Stimulated activated CD8-positive, alpha-beta memory T cell treated with anti-CD3 and anti-CD28 coated beads, Interleukin-12 subunit alpha, Interleukin-12 subunit beta, amount 100 ng/mL, for 4 hours (primary cell): ENCODE measurements at places on chromosomes 16 and 17.

DNA sequence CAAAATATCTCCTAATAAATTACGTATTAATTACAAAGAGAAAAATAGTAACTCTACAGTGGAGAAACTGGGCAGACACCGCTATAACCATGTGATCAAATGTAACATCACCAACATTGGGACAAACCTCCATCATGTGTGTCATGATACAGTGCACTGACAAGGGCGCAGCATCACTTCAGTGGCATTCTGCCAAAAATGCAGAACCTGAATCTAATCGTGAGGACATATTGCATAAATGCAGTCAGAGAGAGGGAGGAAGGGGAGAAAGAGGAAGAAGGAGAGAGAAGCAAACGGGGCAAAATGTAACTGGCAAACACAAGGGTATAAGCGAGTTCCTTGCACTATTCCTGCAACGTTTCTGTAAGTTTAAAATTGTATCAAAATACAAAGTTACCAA, 74.2 kb upstream of the MARCHF10 start:
- no peak for DNase-seq

- DNase-seq, result no peak
Observed at GRCh38 chr16:24344784-24345183, 88.6 kb downstream of the CACNG3 start.

DNA sequence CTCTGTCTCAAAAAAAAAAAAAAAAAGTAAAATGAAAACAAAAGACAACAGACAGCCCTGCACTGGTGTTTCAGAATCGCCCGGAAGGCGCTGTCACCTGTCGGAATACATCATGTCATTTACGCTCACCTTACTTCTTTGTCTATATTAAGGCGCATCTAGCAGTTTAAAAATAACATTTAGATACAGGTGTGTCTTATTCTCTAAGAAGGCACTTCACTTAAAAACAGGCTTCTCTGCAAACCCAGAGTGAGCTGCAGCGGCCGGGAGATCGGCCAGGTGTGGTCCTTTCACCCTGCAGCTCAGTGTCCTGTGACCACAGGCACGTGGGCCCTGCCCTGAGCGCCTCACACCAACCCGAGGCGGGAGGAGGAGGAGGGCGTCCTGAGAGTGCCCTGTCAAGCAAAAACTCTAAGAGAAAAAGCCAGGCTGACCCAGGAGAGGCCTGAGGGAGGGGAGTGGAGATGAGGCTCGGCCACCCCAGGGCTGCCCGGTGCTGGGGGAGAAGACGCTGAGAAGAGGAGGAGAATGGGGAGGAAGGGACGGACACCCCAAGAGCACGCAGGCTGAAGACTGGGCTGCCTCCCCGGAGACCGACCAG, 3.3 kb upstream of the LMF1 start:
- no peak for DNase-seq

DNA sequence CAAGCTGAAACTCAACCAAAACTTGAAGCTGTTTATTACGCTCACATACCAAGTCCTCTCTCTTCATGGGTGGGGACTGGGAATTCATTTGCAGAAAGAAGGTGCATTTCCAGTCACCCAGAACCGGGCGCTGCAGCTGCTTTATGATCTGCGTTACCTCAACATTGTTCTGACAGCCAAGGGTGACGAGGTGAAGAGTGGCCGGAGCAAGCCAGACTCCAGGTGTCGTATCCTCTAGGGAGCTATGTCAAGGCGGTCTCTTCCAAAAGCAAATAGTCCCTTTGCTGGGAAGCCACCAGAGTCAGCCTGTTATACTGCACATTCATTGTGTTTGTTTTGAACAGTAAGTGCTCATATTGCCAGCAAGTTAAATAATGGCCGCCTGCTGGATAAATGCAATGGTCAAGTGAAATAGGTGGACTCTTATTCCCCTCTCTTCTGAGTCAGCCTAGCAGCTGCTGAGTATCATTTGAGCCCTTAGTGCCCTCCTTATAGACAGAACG, 12.7 kb downstream of the COG1 start:
- no peak for DNase-seq

- DNase-seq, result no peak
Observed at GRCh38 chr16:3152027-3152276, 17.1 kb downstream of the ZNF213 start.

- no peak for DNase-seq
Observed at GRCh38 chr17:41547378-41547841, 19.3 kb upstream of the KRT19 start.

- no peak for DNase-seq
Observed at GRCh38 chr17:9479964-9480363, 95.7 kb downstream of the STX8 start.

- DNase-seq, result no peak
Observed at GRCh38 chr17:60361889-60362288, 30.0 kb downstream of the USP32 start.

DNA sequence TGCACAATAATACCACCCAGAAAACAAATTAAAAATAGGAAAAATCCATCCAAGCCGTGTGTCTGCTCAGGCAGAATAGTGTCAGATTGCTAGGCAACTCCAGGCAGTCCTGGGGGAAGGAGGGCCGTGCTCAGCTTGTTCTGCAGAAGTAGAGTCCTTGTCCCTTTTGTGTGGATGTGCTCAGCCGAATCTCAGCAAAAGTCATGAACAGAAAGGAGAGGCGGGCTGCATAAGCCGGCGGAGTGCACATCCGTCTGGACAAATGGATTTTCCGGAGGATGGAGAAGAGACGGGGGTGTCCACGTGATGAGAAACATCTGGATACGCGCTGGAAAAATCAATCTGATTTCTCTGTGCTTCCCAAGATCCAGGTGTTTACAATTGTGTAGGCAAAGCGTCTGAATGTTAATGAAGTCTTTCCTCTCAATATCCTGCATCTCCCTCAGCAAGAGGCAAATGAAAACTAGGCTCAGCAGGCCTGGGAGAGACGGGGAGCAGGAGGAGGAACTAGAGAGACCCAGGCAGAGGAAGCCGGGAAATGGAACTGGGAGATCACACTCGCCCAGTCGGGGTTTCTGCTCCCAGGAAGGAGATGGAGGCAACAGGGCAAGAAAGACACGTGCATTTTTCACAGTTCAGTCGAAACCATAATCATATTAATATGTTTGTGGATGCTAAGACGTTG, 7.7 kb upstream of the RBFOX3 start:
- DNase-seq, result no peak

GRCh38 chr16:28538733-28539596, at the start of gene NUPR1:
NUPR1 (minus strand) TSS chr16:28538974; CDS start chr16:28538907, 67 bp downstream.
- DNase-seq, result no peak

GRCh38 chr16:27489906-27490305, 59.8 kb downstream of the GTF3C1 start:
- no peak for DNase-seq
